ENCODE measurements at places on chromosomes 13 and 19.

DNA sequence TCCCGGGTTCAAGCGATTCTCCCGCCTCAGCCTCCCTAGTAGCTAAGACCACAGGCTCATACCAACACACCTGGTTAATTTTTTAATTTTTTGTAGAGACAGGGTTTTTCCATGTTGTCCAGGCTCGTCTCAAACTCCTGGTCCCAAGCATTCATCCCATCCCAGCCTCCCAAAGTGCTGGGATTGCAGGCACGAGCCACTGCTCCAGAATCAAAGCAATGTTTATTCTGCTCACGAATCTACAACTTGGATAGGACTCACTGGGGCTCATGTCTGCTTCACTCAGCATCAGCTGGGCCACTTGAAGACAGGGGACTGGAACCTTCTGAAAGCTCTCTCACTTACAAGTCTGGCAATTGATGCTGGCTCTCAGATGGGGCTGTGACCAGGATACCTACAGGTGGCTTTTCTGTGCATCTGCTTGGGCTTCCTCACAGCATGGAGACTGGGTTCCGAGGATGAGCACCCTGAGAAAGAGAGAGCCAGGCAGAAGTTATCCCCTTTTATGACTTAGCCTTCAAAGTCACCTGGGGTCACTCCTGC lies 8.2 kb upstream of the ZNF792 start:
- DNase-seq, result no peak

DNA sequence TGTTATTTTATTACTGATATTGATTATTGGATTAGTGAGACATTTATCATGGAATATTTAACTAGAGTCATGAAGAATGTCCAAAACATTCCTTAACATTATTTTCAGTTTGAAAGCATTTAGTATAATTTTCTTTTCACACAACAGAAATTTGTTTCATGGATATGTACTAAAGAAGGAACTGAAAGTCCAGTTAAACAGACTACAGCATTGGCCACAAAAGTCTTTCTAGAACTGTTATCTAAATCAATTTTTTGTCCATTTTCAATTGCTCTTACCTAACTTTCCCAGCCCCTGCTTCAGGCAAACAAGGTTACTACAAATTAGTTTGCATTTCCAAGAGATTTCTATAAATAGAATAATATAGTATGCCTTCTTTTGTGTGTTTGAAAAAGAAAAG lies 1018.0 kb upstream of the PCDH20 start:
- DNase-seq, result no peak

DNA sequence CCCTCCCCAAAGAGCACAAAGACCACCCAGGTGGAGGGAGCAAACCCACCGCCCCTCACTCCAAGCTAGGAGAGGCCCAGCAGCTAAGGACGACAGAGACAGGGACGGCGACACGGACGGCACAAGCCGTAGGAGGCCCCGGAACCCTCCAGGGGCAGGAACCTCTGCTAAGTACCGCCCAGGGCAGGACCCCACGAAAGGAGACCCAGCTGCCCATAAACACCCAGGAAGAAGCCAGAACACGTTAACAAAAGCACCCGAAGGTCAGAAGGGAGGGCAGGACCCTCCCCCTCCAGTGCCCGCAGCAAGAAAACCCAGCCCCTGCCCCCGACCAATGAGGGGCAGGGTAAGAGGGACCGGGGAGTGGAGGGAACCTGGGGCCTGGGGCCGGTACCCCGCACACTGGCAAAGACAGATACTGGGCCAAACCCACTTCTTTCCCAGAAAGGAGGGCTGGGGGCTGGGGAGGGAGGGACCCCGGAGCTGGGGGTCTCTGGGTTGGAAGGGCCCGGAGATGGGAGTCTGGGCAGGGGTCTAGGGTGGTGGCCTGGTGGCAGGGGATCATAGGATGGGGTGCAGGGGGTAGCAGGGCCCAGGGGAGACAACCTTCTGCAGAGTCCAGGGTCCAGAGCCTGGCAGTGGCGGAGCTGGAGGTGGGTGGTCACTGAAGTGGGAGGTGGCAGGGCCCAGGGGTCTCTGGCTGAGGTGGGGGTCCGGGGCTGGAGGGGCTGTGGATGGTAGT lies 2.4 kb downstream of the BTBD2 start:
- no peak for DNase-seq

DNA sequence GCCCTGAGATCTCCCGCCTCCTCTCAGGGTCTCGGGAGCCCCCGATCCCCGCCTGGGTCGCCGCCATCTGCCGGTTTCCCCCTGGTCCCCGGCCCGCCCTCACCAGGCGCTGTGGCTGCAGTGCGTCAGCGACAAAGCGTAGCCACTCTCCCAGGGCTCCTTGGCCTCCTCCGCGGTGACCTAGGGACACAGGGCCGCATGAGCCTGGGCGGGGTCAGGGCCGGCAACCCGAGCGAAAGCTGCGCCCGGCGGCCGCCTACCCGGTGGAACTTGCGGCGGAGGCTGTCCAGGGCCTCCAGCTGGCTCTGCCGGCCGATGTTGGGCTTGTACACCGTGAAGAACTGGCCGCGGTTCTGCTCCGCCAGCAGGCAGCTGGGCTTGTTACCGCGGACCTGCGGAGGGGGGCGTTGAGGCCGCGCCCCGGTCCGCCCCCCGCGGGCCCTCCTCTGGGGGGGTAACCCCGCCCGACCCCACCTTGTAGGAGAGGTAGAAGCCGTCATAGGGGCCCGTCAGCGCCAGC lies 5.3 kb downstream of the GPX4 start:
- no peak for DNase-seq

GRCh38 chr13:27954406-27954851 lies 14.7 kb downstream of the CDX2 start:
- peak; percentile 48 for DNase-seq

DNA sequence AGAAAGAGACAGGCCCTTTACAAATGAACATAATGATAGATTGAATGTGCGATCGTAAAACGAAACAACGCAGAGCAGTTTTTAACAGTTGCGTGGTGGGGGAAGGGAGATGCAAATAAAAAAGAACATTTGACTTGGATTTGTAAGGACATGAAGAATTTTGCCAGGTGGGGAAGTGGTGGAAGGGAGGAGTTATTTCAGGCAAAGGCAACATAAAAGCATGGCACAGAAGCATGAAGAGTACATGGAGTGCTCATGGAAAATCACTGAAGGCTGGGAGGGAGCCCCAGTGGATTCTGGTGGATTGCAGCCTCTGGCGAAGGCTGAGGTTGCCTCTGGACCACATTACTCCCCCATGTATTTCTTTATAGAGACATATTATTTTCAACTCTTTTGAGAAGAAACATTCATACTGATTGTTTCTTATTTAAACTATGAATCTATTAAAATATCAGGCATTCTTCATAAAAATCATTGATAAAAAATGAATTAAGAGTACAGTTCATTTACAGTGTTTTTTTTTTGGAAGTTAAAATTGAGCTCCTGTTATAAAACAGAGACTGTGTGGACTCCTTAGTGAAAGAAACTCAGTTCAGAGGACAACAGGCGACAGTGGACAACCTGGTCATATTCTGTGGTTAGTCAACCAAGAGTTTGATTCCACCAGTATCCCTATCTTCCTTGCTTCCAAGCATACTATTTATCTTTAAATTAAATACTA lies 57.5 kb downstream of the STARD13 start:
- no peak for DNase-seq

- DNase-seq, result no peak
Observed at GRCh38 chr13:92823059-92823458, 403.5 kb upstream of the GPC6 start.

DNA sequence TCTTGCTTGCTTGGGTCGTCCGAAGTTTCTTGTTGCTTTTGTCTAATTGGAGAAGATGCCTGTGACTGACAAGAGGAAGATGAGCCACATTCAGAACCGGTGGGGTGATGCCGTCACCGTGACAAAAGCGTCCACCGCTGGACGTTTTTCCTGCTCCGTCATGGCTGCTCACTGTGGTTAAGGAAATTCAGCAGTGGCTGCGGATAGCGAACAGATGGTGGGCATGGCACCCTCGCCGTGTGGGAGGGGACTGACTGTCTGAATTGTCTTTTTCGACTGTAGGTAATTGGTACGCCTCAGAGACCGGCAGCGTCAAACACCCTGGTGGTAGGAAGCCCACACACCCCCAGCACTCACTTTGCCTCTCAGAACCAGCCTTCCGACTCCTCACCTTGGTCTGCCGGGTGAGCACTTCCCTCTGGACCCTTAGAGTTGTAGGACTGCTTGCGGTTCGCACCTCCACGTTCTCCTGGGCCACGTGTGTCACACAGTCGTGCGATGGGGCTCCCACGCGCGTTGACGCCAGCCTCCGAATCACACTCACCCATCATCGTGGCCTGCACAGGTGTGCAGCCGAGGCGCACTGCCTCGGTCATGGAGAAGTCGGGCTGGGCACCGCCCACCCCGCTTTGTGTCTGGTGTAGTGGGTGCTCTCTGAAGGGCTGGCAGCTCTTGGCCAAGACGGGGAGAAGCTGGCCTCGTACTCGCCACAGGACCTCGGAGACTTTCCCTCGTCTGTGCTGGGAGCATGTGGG lies 26.5 kb downstream of the ATP4B start:
- no peak for DNase-seq

GRCh38 chr13:111946214-111946613 lies 120.7 kb upstream of the SOX1 start:
- DNase-seq, result no peak

DNA sequence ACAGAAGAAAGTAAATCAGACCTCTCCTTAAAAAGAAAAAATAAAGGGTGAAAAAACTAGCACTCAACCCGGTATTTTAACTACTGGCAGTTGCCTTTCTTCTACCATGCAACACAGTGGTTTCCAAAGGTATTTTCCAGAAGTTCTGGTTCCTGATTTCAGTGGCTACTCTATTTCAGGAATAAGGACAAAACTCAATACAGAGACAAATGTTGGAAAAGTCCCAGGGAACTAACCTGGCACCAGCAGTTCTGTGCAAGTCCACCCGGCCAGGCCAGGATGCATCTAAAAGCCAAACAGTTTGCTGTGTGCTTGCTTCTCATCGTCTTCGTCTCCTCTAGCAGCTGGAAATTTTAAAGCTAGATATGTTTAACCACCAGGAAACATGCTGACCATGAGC lies 52.5 kb downstream of the FOXO1 start:
- no peak for DNase-seq

- DNase-seq, result no peak
Observed at GRCh38 chr19:35525873-35526272, 2.2 kb downstream of the SBSN start.

DNA sequence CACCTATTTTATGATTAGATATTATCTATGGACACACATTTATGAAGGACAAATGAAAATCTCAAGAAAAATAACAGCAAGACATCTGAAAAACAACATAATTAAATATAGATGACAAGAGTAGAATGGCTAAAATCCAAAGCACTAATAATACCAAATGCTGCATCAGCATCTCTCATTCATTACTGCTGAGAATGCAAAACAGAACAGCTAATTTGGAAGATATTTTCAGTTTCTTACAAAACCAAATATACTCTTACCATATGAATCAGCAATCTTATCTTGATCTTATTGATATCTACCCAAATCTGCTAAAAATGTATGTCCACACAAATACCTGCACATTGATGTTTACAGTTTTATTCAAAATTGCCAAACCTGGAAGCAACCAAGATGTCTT lies 829.1 kb upstream of the MIR17HG start:
- no peak for DNase-seq

GRCh38 chr13:35886332-35887114 lies 244.7 kb downstream of the DCLK1 start:
- DNase-seq, result no peak

GRCh38 chr19:44718441-44719261 lies 19.7 kb downstream of the CEACAM16 start:
- DNase-seq, result peak; percentile 73

DNA sequence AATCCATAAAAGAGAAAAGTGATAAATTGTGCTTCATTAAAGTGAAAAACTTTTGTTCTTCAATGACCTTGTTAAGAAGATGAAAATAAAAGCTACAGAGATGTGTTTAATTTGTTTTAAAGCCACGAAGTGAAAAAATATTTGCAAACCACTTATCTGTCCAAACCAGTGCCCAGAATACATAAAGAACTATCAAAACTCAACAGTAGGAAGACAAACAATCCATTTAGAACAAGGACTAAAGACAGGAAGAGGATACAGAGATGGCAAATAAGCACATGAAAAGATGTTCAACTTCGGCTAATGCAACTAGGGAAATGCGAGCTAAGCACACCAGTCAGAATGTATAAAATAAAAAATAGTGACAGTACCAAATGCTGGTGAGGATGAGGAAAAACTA lies 15.0 kb downstream of the GJB6 start:
- no peak for DNase-seq

- no peak for DNase-seq
Observed at GRCh38 chr19:1395194-1396018, 5.9 kb downstream of the GAMT start.

DNA sequence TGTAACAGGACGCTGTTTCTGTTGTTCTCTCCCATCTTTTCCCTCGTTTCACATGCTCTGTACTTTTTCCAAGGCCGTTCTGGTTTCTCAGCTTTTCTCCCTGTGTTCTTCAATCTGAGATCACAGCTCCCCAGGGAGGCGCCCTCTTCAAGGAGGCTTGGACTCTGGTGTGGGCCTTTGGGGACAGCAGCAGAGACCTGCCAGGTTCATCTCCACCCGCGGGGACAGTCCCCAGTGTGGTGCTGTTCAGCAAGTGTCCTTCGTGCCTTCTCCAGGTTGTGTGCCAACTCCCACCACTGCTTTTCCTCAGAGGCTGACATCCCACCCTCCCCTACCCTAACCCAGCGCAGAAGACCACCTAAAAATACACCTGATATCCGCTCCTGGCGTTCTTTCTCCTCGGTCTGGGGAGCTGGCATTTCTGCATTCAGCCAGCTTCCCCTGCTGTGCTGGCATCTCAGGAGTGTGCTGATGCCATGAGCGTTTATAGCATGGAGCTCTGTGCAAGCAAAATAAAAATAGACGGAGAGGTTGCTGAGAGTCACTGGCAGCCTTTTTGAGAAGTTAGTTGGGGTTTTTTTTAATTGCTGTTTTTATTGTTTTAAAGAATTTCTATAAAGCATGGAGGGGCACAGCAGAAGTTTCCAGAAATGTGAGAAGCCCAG lies 149.4 kb downstream of the STK24 start:
- no peak for DNase-seq
